ENCODE measurements at places on chromosomes 11 and 22. TPM values are rescaled to one million over a fixed set of nuclear protein-coding genes. Genes with fewer than 3 reads are reported as not detected.

DNA sequence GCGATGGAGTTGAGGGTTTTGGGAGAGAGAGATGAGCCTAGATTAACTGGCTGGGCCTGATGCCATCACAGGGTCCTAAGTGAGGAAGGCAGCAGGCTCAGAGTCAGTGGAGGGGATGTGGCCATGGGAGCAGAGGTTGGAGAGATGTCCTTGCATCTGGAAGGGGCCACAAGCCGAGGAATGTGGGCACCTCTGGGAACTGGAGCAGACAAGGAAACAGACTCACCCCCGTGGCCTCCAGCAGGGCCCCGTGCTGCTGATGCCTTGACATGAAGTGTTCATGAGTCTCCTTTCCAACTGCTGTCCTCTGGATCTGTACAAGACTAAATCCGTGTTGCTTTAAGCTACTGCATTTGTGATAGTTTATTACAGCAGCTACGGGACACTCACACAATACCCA is 49.2 kb downstream of the SHISAL1 start:
- no peak for DNase-seq

DNA sequence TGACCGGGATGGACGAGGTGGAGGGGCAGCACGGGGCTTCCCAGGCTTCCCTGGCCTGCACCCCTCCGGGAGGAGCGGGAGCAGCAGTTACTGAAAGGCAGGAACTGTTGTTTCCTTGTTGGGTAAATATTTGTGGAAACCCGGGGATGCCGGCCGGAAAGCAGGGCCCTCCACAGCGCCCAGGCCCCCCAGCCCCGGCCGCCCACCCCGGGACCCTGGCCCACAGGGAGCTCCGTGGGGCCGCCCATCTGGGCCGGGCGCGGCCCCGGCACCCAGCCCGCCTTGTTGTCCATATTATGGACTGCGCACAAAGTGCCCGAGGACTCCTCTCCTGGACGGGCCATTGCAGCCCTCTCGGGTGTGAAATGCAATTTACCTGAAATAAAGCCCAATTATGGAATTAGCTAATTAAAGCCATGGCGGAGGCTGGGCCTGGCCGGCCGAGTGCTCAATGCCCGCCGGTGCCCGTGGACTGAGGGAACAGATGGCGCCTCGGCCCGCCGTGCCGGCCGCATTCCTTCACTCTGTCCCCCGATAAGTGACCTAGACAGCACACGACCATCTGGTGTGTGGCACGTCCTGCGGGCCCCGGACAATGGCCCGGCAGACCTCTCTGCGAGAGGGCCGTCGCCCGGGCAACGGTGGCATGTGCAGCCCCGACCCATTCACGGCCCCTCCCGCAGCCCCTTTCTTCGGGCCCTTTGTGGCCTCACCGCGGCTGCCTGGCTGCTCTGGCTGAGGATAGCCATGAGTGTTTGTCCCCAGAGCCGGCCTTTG is 35.4 kb downstream of the CDKN1C start:
- DNase-seq: no peak

The MEI1 gene
- 47.6 TPM for total RNA-seq

The TRIM29 gene
- 11.6 TPM for total RNA-seq

The OR2D2 gene
- total RNA-seq: 2.8 TPM

DNA sequence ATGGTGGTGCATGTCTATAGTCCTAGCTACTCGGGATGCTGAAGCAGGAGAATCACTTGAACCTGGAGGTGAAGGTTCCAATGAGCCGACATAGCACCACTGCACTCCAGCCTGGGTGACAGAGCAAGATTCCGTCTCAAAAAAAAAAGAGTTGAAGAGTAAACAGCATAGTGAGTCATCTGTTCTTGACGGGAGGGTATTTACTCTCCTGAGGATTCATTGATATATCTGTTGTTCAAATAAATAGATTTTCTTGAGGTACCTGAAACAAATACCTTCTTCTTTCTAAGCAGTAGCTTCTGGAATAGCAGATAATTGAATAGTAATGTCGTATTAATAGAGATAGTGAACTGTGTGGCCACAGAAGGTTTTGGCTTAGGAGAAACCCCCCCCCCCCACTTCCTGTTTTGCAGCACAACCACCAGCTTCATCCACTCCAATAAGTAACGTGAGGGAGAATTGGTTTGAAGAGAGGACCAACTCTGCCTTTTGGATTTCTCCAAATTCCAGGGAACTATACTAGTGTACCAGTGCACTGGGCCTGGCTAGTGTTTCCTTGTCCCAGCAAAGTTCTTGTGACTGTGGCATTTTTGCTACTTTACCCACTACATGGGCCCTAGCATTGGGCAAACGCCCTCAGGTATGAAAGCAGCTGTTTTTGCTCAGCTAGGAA is 90.0 kb downstream of the PRMT3 start:
- no peak for DNase-seq

- no peak for DNase-seq
Measured at GRCh38 chr11:1033016-1033798, 3.3 kb downstream of the MUC6 start.

GRCh38 chr11:95991101-95991500 is 67.2 kb upstream of the MTMR2 start:
- no peak for DNase-seq

DNA sequence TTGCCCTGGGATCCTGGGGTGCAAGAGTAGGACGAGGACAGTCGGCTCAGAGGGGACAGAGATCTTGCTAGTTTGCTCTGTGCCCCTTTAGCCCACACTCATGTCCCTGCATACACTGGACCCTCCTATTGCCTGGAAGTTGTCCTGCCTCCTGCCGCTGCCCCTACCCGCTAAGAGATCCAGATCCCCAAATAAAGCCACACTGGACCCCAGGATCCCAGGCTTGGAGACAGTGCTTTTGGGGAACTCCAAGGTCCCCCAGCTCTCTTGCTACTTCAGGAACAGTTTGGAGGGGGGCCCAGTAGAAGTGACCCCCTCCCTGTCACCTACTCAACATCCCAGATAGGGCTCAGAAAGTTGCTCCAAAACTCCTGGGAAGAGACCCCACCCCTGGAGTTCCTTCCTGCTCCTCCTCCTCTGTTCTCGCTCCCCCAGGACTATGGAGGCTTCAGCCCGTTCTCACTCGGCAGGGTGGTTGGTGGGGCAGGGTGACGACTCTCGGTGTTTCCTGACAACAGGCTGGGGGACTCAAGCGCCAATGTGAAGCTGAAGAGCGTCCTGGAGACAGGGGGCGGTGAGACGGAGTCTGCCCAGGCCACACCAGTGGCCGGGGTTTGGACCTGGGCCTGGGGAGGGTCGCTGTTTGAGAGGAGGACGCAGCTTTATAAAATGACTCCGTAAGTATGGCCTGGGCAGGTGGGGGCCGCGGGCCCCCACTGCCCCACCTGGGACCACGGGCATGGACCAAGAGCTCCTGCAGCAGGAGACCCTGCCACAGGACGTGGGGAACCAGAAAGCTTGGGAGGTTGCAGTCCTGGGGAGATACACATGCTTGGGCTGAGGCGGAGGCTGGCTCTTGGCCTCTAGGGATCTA is 19.2 kb upstream of the TUB start:
- no peak for DNase-seq

- no peak for DNase-seq
Measured at GRCh38 chr11:17764446-17765218, 30.1 kb downstream of the KCNC1 start.

Measured in testis (tissue), 5 donors.